T-helper 9 cell (primary cell): ENCODE measurements at places on chromosomes 1 and 21.

DNA sequence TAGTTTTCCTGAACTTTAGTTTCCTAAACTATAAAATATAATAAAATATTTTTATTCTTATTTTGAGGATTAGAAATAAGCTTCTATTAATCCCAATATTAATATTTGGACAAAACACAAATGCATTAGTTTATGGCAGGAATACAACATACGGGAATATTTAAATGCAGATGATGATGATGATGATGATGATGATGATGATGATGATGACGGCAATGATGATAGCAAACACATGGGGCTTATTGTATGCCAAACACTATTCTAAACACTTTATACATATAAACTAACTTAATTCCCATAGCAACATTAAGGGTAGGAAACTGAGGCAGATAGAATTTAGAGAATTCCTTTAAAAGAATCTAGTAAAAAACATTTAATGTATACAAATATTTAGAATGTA, 541.5 kb upstream of the BEND5 start:
- DNase-seq, result no peak

DNA sequence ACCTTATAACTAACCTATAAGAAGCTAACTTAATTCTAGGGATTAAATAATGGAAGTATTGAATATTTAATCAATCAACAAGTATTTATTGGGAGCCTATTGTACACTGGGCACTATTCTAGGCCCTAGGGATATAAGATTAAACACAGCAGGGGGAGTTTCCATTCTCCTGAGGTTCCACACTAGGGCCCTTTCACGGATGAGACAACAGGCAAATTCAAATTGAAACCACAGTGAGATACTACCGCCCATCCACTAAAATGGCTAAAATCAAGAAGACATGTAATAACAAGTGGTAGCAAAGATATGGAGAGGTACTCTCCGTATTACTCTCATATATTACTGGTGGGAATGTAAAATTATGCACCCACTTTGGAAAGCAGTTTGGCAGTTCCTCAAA, 674.4 kb downstream of the KIF26B start:
- no peak for DNase-seq

- no peak for DNase-seq
Measured at GRCh38 chr21:31332525-31332924, 11.5 kb downstream of the TIAM1 start.

DNA sequence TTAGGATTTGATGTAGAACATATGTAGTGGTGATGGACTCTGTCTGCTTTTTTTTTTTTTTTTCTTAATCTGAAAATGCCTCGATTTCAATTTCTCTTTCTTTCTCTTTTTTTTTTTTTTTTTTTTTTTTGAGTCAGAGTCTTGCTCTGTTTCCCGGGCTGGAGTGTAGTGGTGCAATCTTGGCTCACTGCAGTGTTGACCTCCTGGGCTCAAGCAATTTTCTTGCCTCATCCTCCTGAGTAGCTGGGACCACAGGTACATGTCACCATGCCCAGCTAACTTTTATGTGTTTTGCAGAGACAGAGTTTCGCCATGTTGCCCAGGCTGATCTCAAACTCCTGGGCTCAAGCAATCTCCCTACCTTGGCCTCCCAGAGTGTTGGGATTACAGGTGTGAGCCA, 17.4 kb downstream of the MAST2 start:
- DNase-seq, result no peak
